Endodermal cell (in vitro differentiated cells): ENCODE measurements at places on chromosomes 12 and 14. TPM values are rescaled to one million over a fixed set of nuclear protein-coding genes. Genes with fewer than 3 reads are reported as not detected.

GPR84 gene
- total RNA-seq, result 0.20 TPM in 1 of 2 replicates, not detected in the other

EML5 gene
- 1.5 to 2.3 TPM (median 2.3 TPM) in 3 replicates for total RNA-seq

PLBD1 gene
- total RNA-seq, result 32.5 and 37.5 TPM in 2 replicates

ZDHHC22 gene
- total RNA-seq, result 0.38 to 0.77 TPM (median 0.57 TPM) in 3 replicates

KRT4 gene
- total RNA-seq, result not detected in 2 replicates

SIX4 gene
- 9.8 and 12.9 TPM in 2 replicates for total RNA-seq

C1RL gene
- total RNA-seq, result 39.5 and 46.4 TPM in 2 replicates

KRT74 gene
- not detected in 2 replicates for total RNA-seq

PCED1B gene
- total RNA-seq, result 2.5 to 4.2 TPM (median 3.2 TPM) in 3 replicates

TAMALIN gene
- 4.4 and 5.6 TPM in 2 replicates for total RNA-seq

CCDC177 gene
- total RNA-seq, result 4.6 to 6.2 TPM (median 5.8 TPM) in 3 replicates

TRPV4 gene
- total RNA-seq, result 9.5 to 15.0 TPM (median 14.2 TPM) in 3 replicates

GALNT8 gene
- 9.6 and 11.2 TPM in 2 replicates for total RNA-seq

ACSS3 gene
- 27.5 and 29.4 TPM in 2 replicates for total RNA-seq

C12orf60 gene
- total RNA-seq, result 1.9 to 3.1 TPM (median 2.5 TPM) in 3 replicates

SPIC gene
- not detected in 3 replicates for total RNA-seq

BHLHE41 gene
- 3.5 and 4.7 TPM in 2 replicates for total RNA-seq

ADGRD1 gene
- 1.3 and 1.6 TPM in 2 replicates for total RNA-seq

LMO3 gene
- 3.2 and 4.2 TPM in 2 replicates for total RNA-seq

RPL41 gene
- 3,851 to 4,379 TPM (median 4,093 TPM) in 3 replicates for total RNA-seq

KERA gene
- not detected in 3 replicates for total RNA-seq

CRIP1 gene
- 4.9 to 7.6 TPM (median 7.0 TPM) in 3 replicates for total RNA-seq

DLK1 gene
- total RNA-seq, result 67.1 and 78.3 TPM in 2 replicates

MYRFL gene
- 0.15 TPM in 1 of 3 replicates, not detected in the others for total RNA-seq

TAS2R31 gene
- 2.4 to 5.1 TPM (median 2.9 TPM) in 3 replicates for total RNA-seq

SLC38A1 gene
- 106 and 107 TPM in 2 replicates for total RNA-seq

HSPB8 gene
- total RNA-seq, result 10.4 and 11.7 TPM in 2 replicates

TRHDE gene
- total RNA-seq, result 0.20 and 0.45 TPM in 2 replicates

POTEG gene
- total RNA-seq, result not detected in 2 replicates

REP15 gene
- 6.3 and 7.6 TPM in 2 replicates for total RNA-seq

SOX5 gene
- total RNA-seq, result 6.8 to 10.8 TPM (median 8.8 TPM) in 3 replicates

PTPRR gene
- total RNA-seq, result 0.40 and 0.43 TPM in 2 replicates

TMEM30B gene
- total RNA-seq, result 6.7 to 13.4 TPM (median 11.4 TPM) in 3 replicates

TSPAN19 gene
- total RNA-seq, result not detected in 2 replicates

CIROP gene
- 1.4 and 1.6 TPM in 2 replicates for total RNA-seq

SLC5A8 gene
- total RNA-seq, result not detected in 3 replicates

NRL gene
- total RNA-seq, result 1.8 and 1.9 TPM in 2 replicates

PELI2 gene
- 3.0 to 9.9 TPM (median 5.9 TPM) in 3 replicates for total RNA-seq

NOVA1 gene
- total RNA-seq, result 22.7 to 29.5 TPM (median 25.5 TPM) in 3 replicates

TROAP gene
- total RNA-seq, result 60.5 and 61.3 TPM in 2 replicates

RAD51B gene
- total RNA-seq, result 15.3 and 22.8 TPM in 2 replicates

CEP290 gene
- total RNA-seq, result 28.3 to 34.8 TPM (median 31.9 TPM) in 3 replicates

FOXN4 gene
- total RNA-seq, result 0.55 and 0.63 TPM in 2 replicates

CCDC38 gene
- 0.19 to 0.35 TPM in 2 of 3 replicates, not detected in the other for total RNA-seq

PLEKHD1 gene
- total RNA-seq, result 0.07 to 0.11 TPM (median 0.08 TPM) in 3 replicates

PRIM1 gene
- 34.8 and 39.2 TPM in 2 replicates for total RNA-seq
